ENCODE measurements at places on chromosomes 5 and 9. TPM values are rescaled to one million over a fixed set of nuclear protein-coding genes. Genes with fewer than 3 reads are reported as not detected.

Gene ITK
- not detected for total RNA-seq

Gene ISL1
- 0.30 TPM for total RNA-seq

Gene PIP5K1B
- total RNA-seq: under 0.01 TPM

Gene SAXO1
- not detected for total RNA-seq

Gene WDR31
- 2.1 TPM for total RNA-seq

Gene ACTBL2
- total RNA-seq: 0.89 TPM

Gene ADGRV1
- 0.89 TPM for total RNA-seq

Gene ZCCHC9
- total RNA-seq: 33.3 TPM

Gene FAM151B
- 4.6 TPM for total RNA-seq

Gene TMEM8B
- 6.2 TPM for total RNA-seq

Gene ANKRD31
- 0.14 TPM for total RNA-seq

Gene C5orf46
- 16.0 TPM for total RNA-seq

Gene TMC1
- total RNA-seq: 0.28 TPM

Gene IL33
- 470 TPM for total RNA-seq

Gene FAM78A
- 0.74 TPM for total RNA-seq

Gene TLE4
- 39.8 TPM for total RNA-seq

Gene STKLD1
- 0.59 TPM for total RNA-seq

Gene ACOT12
- not detected for total RNA-seq

Gene ERAP2
- 5.8 TPM for total RNA-seq

Gene BTNL3
- total RNA-seq: not detected

Gene SPAAR
- total RNA-seq: not detected

Gene SLC36A3
- total RNA-seq: not detected

All from smooth muscle cell of the umbilical artery (primary cell).